ENCODE measurements at places on chromosomes 3 and 15. TPM values are rescaled to one million over a fixed set of nuclear protein-coding genes. Genes with fewer than 3 reads are reported as not detected.

The ALG1L2 gene
- not detected for polyA plus RNA-seq

- DNase-seq = no peak
These were observed 34.7 kb downstream of the TGM4 start for GRCh38 chr3:44909063-44909462.

DNA sequence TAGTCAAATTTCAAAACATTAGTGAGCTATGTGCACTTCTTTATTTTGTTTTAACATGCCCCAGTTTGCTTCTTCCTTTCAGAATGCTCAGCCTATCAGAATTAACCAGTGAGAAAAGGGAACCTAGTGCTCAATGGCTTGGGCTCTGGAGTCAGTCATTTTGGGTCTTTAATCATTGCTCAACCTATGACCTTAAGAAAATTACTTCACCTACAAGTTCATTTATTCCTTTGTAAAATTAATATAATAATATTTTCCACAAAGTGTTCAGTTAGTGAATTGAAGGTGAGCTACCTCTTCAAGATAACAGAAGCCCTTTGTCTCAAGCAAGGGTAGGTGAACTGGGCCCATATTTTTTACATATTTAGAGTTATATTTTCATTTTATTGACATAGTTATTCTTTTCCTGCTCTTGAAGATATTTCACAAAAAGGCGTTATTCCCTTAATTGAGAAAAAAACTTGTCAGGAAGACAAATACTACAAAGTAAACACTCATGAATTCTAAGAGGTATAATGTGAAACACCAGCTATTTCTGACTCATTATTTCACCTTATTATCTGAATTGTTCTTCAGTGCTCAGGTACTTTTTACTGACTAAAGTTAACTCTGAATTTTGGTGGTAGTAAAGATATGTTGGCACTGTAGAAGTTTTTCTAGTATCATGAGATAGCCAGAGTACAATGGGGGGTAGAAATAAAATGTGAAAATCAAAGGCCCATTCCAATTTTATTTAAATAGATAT lies 415.5 kb downstream of the NAALADL2 start:
- DNase-seq = no peak

DNA sequence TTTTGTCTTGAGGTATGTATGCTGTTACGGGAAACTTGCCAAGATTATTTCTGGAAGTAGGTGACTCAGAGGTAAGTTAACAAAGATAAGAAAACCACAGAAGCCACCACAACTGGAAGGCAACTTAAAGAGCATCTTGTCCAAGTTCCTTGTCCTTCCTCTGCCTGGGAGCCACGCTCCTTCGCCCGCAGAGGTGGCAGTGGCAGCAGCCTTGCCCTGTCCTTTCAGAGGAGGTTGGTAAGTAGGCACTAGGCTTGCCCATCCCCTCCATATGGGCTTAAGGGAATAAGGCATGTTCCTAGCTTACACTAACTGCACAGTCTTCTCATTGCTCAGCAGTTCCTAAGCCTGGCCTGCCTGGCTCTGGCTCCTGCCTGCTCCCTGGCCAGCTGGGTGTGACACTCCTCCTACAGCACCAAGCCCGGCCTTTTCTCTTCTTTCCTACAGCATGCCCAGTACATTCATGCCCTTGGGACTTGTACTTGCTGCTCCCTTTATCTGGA lies 48.0 kb upstream of the RAB6B start:
- DNase-seq = peak; percentile 82

The NUP210 gene
- not detected for polyA plus RNA-seq

The SUSD5 gene
- 0.02 TPM for polyA plus RNA-seq

DNA sequence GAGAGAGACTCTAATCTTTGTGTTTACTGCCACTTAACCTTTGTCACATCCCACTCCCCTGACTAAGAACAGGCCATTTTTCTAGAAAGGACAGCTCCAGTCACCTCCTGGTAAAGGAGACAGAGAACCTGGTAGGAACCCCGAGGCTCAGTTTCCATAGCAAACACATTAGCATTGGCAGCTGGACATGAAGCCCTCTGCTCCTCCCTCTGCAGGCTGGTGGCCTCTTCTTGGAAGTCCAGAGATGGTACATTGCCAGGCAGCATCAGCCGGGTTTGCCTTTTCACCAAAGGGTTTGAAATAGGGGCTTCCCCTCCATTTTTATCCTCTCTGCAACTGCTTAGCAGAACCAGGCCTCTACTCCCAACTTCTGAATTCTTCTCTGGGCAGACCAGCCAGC lies 213.4 kb upstream of the SEMA6D start:
- DNase-seq = no peak

DNA sequence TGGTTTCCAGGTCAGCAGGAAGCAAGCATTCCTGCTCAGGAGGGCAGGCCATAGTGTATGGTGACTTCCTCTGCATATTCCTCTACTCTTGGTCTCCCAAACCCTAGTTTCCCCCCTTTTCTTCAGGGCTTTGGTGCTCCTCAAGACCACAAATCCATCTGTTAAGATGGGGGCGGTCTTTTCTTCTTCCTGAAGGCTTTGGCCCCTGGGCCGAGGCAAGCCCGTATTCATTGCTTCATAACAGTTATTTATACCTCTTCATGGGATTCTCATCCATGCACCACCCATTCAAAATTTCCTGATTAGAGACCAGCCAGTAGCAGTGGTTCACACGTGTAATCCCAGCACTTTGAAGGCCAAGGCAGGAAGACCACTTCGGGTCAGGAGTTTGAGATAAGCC lies 62.1 kb upstream of the IL12A start:
- no peak for DNase-seq

- DNase-seq = no peak
These were observed 164.5 kb downstream of the MEGF11 start for GRCh38 chr15:66089049-66089448.

DNA sequence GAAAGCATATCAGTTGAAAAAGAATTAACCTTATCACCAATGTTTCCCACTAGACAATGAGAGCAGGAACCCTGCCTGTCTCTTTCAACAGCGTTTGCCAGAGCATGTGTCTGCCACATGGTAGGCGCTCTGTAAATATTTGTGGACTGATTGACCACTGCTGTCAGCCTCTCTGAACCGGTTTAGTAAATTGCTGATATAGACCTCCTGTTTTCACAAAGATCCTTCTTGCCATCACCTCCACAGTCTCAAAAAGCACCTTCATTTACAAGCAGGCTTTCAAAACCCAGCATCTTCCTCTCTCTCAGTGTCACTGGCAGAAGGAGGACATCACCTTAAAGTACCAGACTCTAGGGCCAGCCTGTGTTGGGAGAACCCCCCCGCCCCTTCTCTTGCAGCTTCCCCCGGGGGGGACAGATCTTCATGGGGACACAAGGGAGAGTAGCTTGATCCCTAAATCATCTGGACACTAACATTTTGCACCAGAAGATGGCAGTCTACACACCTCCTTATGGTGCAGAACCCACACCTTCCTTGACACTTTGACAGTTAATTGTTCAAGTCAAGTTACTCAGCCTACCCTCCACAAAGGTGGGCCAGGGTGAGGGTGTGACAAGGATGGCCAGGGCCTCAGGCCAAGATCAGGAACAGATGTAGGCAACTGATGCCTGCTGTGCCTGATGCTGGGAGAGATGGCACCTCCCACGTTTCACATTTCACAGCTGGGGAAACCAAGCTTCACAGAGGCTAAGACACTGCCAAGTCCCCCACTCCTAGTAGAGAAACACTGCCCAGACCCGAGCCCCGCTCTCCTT lies 37.8 kb upstream of the USP3 start:
- no peak for DNase-seq

GRCh38 chr3:102528727-102529126 lies 93.9 kb downstream of the ZPLD1 start:
- no peak for DNase-seq

- no peak for DNase-seq
These were observed 285.4 kb downstream of the CNTN3 start for GRCh38 chr3:74329096-74329495.

DNA sequence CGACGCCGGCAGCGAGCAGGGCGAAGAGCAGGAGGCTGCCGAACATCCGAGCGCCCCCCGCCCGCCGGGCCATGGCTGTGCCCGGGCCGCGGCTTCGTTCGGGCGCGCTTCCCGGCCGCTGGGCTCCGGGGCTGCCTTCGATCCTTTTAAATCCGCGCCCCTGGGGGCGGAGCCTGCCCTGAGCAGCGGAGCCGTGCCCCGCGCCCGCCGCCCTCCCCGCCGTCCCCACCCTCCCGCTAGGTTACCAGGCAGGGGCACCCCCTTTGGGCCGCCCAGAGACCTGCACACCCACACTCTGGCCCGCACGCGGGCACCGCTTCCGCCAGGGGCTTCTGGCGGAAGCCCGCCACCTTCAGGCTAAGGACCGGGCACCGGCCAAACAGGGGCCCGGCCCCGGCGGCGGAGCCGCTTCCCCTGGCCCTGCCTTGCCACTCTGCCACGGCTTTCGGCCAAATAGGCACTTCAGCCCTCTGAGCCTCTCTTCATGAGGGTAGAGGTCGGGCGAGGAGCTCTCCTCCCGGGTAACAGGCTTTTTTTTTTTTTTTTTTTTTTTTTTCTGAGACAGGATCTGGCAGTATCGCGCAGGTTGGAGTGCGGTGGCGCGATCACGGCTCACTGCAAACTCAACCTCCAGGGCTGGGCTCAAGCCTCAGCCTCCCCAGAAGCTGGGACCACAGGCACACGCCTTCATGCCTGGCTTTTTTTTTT lies at the start of gene NMB:
TSS of gene NMB (minus strand) at position 120 of the 708 bp plus-strand sequence. CDS start at position 73, 47 bp downstream.
- peak; percentile 60 for DNase-seq

DNA sequence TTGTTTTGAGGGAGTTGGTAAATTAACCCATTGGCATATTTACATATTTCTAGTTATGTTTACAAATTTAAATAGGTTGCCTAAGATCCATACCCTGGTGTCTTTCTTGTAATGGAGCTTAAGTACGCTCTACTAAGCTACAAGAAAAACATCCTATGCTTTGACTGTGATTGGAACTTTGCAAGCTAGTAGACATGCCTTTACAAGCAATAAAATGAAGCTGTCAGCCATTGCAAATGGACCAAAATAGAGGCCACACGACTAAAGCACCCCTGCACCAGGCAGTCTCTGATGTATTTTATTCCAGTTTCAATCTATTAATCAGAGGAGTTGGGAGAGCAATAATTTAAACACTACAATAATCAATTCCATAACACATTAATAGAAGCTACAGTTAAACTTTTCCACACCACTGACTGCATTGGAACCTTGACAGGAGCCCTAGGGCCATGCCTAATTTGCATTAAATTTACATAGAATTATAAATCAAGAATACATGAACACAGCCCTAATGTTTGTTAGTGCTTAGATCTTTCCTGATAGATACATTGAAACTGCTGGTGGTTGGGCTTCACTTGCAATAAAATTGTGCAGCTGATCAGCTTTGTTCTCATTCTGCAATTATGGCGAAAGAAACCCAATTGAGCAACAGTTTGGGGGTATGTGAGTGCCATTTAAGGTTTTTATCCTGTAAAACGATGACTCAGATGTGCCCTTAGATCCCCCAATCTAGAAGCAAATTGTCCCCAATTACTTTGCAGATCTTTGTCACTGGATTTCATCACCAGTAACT lies 360.1 kb downstream of the LSAMP start:
- DNase-seq = no peak

GRCh38 chr15:63909819-63910437 lies 76.2 kb upstream of the HERC1 start:
- DNase-seq = no peak

The CCR8 gene
- polyA plus RNA-seq = not detected

DNA sequence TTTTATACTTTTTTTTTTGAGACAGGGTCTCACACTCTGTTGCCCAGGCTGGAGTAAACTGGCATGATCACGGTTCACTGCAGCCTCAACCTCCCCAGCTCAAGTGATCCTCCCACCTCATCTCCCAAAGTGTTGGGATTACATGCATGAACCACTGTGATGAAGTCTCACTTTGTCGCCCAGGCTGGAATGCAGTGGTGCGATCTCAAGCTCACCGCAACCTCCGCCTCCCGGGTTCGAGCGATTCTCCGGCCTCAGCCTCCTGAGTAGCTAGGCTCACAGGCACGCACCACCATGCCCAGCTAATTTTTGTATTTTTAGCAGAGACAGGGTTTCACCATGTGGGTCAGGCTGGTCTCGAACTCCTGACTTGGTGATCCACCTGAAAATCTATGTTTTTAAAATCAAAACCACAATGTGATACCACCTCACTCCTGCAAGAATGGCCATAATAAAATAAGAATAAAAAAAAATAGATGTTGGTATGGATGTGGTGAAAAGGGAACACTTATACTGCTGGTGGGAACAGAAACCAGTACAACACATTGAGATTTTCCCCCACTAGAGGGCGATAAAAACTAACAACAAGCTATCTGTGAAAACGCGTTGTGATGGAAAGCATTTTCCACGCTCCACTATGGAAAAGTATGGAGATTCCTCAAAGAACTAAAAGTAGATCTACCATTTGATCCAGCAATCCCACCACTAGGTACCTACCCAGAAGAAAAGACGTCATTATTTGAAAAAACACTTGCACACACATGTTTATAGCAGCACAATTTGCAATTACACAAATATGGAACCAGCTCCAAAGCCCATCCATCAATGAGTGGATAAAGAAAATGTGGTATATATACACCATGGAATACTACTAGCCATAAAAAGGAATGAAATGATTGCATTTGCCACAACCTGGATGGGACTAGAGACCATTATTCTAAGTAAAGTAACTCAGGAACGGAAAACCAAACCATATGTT lies 26.8 kb upstream of the OCA2 start:
- DNase-seq = no peak

DNA sequence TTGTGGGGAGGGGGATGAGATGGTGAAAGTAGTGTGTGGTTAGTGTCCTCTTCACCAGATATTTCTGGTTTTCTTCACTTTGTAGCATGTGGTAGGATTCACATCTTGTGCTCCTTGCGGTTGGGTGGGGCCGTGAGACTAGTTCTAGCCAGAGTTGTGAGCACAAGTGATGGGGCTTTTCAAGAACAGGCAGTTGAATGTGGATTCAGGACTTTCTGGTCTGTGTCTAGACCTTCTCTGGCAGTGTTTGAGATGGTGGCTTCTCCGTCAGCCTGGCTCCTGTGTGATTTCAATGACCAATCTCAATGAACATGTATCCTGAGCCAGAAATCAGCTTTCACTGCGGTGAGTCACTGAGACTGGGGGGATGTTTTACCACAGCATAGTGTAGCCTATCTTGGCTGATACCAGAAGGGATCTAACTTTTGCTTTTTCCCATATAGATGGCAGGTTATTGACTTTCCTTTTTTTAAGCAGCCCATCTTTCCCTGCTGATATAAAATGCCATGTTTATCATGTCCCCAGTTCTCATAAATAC lies 82.6 kb downstream of the RPLP1 start:
- DNase-seq = peak; percentile 10

GRCh38 chr15:95352631-95353187 lies 977.8 kb upstream of the NR2F2 start:
- no peak for DNase-seq

- DNase-seq = no peak
These were observed 178.6 kb downstream of the SATB1 start for GRCh38 chr3:18246336-18247060.

DNA sequence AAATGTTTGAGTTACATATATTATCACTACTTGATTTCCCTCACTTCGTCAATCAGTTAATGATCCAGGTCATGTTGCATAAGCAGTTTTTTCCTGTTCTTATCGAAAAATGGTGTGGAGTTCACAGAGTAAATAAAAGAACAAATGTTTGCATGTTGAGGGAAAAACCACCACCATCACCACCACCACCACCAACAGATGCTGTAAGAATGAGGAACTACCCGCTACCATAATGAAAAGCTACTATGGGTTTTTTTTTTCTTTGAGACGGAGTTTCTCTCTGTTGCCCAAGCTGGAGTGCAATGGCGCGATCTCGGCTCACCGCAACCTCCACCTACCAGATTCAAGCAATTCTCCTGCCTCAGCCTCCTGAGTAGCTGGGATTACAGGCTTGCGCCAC lies 27.6 kb downstream of the RUBCN start:
- DNase-seq = no peak

Data from foreskin keratinocyte (primary cell).